Activated T-cell treated with anti-CD3 and anti-CD28 coated beads, Interleukin-2, amount 50 U/mL, for 1 hour (primary cell): ENCODE measurements at places on chromosomes 6 and 20.

DNA sequence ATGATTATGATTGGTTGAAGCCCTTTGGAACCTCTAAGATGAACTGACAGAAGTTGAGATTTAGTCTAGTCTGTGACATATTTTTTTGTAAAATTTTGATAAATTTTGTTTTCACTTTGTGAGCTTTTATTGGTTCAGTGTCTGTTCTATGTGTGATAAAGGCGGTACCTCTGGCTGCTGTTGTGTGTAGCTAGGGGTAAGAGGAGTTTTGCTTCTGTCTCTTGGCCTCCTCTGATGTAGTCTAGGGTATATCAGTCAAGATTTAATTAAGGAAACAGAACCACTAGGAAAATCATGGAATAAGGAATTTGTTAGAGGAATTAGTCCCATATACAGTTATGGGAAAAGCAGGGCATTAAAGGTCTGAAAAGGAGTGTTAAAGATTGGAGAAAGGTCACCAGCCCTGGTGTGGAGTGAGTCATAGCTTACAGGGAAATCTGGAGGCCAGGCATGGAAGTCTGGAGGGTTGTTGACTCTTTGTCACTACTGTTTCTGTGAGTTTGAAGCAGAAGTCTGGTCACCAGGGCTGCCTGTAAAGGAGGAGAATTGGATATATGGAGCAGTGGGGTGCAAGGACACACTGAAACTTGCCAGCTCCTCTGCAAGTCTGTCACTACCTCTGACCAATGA lies 28.5 kb downstream of the CDC5L start:
- no peak for DNase-seq

DNA sequence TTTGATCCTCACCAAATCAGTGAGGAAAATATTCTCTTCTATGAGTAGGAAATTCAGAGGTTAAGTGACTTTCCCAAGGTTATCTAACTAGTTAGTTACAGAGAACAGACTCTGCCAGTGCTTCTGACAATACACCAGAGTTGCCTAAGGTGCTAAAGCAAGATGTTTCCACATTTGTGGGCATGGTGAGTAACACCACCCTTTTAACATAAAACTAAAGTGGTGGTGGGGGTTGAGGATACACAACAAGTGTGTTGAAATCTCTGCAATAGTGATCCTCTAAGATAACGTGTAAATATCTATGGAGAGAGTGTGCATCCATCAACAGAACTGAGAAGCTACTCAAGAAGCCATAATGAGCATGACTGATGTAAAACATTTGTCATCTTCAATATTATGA lies 11.7 kb downstream of the VNN2 start:
- DNase-seq, result no peak

GRCh38 chr20:47663354-47664067 lies 121.8 kb downstream of the SULF2 start:
- DNase-seq, result peak; percentile 76

DNA sequence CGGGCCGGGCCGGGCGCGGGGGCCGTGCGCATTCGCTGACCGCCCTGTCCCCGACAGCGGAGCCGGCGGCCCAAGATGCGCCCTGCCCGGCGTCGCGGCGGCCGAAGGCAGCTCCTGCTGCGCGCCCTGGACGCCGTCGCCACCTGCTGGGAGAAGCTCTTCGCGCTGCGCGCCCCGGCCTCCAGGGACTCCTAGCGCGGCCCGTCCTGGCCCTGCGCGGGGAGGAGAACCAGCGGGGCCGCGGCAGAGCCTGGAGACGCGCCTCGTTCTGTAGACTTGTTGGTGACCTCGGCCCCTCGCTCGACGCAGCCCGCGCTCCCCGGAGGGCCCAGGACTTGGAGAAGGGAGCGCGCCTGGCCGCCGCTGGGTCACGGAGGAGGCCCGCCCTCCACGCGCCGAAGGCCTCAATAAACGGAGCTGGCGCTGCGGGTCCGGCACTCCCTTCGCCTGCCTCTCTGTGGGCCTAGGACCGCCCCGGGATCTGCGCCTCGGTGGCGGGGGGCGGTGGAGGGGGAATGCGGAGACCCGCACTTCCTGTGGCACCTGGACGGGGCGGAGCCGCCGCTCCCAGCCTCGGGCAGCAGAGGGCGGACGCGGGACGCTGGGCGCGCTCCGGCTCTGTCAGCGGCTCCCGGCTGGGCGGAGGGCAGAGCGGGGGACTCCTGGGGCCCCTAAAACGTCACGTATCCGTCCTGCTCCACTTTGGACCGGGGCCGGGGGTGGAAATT lies 2.7 kb downstream of the C20orf204 start:
- DNase-seq, result peak; percentile 85

GRCh38 chr6:32943864-32944649 lies 3.2 kb upstream of the HLA-DMB start:
- peak; percentile 42 for DNase-seq

DNA sequence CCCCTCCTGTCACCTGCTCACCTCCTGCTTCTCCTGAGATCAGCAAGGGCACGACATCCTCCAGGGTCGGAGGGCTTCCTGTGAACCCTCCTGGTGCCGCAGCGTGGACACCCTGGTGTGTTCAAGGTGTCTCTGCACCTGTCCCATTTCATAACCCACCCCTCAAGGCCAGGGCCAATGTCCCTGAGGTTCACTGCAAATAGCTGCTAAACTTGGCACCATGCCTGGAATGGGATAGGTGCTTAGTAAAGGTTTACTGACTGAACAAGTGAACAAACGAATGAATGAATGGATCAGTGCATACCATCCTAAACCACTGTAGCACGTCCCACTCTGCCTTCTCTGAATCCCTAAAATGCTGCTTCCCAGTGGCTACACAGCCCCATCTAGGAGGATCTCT lies 35.0 kb downstream of the SIRPA start:
- DNase-seq, result no peak

DNA sequence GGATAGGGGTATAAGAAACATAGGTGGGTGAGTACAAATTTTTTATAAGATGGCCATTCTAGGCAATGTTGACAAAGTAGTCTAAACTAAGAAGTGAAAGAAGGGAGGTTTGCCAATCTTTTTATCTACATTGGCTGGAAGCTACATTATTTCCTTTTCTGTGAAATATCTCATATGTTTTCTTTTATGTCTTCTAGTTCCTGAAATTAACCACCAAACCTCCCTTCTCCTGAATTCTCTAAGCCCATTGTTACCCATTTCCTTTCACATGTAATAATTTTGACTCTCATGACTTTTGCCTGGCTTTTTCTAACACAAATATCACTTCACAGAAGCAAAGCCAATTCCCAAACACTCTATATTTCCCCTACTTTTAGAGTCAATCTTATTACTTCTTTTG lies 496.2 kb upstream of the JAG1 start:
- no peak for DNase-seq

DNA sequence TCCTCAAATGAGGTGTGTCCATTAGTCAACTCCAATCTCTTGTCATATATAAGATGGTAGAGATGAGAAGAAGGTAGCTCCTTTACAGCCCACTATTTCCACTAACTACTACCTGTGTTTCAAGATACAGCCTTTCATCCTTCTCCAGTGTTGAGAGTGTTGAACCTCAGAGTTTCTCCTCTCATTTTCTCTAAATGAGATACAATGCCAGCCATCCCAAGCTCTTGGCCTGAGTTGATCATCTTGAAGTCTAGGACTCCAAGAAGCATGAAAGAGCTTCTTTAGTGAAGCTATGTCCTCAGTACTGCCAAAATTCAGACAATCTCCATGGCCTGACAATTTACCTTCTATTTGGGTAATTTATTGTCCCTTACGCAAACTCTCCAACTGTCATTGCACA lies 548 bp upstream of the HLA-DRA start:
- no peak for DNase-seq

DNA sequence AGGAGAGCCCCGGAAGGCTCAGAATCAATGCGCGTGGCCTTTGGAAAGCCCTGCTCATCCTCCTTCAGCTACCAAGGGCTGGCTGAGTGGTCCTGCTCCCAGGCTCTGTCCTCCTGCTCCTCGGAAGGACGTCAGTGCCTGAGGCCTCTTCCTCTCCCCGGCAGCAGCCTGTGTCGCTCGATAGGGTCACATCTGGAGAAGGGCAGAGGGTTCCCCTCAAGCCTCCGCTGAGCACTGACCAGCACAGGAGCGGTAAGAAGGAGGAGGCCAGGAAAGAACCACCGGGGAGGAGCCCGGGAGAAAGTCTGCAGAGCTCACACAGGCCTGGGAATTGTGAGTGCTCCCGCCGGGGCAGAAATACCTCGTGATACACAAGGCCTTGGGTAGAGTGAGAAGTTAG lies 21.2 kb downstream of the KIF25 start:
- no peak for DNase-seq

- DNase-seq, result no peak
Measured at GRCh38 chr20:50498071-50498776, 12.0 kb upstream of the PTPN1 start.

DNA sequence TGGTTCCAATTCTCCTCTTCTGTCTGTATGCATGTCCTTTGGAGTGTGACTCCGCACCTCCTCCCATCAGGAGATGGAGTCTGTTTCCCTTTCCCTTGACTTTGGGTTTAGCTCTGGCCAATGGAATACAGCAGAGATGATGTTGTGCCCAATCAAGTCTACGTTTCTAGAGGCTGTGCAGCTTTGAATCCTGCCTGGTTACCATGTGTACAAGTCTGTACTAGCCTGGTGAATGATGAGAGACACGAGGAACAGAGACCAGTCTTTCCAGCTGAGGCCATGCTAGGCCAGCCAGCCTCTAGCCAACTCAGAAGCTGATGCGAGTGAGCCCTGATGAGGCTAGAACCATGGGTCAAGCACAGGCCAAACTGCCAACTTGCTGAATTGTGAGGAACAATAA lies 83.2 kb downstream of the LAMP5 start:
- no peak for DNase-seq
